ENCODE measurements at places on chromosomes 1 and 21. TPM values are rescaled to one million over a fixed set of nuclear protein-coding genes. Genes with fewer than 3 reads are reported as not detected.

GRCh38 chr1:232682248-232682647 is 52.3 kb upstream of the SIPA1L2 start:
- DNase-seq = no peak

- DNase-seq = no peak
These were observed 642.7 kb downstream of the NPHP4 start for GRCh38 chr1:5349526-5349925.

Gene TSSK3
- 0.41 TPM for total RNA-seq

- DNase-seq = no peak
These were observed 55.0 kb upstream of the SERBP1 start for GRCh38 chr1:67485046-67485811.

DNA sequence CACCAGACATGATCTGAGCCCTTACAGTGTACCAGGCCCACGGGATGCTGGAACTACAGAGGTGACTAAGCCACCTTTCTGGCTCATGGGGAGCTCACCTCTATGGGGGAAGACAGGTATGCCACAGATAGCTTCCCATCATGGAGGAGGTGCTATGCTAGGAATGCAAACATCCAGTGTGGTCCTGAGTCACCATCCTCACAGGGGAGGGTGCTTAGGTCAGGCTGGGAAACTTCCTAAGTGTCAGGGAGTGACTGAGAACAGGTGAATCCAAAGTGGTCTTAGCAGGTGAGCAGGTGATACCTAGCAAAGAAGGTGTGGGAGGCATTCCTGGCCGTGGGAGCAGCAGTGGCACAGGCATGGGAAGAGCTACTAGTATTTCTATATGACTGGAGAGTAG is 8.6 kb upstream of the RASSF5 start:
- DNase-seq = no peak

DNA sequence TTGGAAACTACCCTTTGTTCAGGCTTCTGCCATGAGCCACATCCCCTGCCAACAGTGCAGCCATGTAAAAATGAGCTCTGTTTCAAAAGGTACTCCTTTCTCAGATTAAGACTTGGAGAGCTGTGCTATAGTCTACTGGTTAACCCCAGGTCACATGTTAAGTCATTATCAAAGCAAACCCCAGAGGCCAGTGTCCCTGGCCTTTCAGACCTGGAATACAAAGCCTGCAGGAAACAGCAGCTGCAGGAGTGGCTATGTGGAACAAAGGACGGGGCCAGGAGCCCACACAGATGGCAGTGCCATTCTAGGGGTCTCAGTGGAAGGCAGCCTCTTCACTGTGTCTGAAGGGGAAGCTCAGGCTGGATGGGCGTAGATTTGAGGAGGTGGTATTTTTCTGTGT is 6.7 kb downstream of the ZNF496 start:
- no peak for DNase-seq

Gene ADGRL4
- total RNA-seq = 1.2 TPM

DNA sequence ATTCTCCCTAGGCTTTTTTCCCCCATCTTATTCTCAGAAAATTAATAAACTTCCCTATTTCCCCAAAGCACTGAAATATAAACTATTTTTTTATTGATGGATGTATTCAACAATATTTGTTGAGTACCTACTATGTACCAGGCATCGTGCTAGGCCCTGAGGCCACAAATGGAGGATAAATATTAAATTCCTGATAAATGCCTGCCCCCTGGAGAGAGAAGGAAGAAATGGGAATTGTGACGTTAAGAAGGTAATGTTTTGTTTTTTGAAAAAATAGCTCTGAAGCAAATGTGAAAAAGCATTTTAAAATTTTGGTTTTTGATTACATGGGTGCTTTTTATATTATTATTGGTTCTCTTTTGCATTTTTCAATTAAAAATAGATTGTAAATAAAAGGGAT is 60.5 kb upstream of the DPT start:
- DNase-seq = no peak

- no peak for DNase-seq
These were observed 357.5 kb upstream of the RUNX1 start for GRCh38 chr21:35406635-35407034.

Gene CD1C
- total RNA-seq = under 0.01 TPM

Gene ETV3L
- under 0.01 TPM for total RNA-seq

Gene LCE1F
- not detected for total RNA-seq

- DNase-seq = no peak
These were observed 1169.2 kb upstream of the B3GALT2 start for GRCh38 chr1:194355488-194356106.

GRCh38 chr1:226700861-226701260 is 38.2 kb downstream of the ITPKB start:
- DNase-seq = no peak

Gene LRRC38
- not detected for total RNA-seq

Gene PHLDA3
- total RNA-seq = 5.7 TPM

DNA sequence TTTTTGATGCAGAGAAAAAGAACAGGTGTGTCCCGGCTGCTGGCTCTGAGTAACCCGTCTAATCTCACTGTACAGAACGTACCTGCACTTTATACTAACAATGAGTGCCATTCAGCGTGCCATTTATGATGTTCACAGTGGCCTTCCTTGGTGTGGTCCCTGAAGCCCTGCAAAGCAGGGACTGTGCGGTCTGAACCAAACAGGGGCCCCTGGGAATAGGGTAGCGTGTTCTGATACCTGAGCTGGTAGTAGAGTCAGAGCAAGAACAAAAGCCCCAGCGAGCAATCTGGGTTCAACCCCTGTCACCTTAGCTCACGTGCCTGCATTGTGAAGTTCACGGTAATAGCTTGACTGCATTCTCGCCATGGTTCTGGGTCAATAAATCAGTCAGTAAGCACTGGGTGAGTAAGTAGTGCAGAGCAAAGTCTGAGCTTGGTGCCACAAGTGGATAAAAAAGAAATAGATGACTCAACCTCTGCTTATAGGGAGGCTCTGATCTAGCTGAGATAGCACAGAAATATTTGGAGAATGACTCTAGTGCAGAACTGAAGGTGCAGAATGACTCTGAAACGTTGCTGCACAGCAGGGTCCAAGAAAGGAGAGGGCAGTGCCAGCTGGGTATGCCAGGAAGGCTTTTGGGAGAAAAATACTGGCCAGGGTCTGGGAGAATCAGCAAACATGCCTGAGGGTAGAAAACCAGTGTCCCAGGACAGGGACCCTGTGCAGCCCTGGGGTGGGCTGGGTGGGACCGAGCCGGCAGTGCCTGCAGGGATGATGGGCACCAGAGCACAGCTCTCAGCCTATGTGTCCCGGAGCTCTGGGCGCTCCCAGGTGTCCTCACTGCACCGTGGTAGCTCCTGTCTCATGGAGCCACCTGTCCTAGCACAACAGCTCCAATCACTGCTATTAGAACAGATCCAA is 125.9 kb downstream of the RHOU start:
- no peak for DNase-seq

- DNase-seq = no peak
These were observed 4.9 kb upstream of the COL6A2 start for GRCh38 chr21:46092811-46093667.

DNA sequence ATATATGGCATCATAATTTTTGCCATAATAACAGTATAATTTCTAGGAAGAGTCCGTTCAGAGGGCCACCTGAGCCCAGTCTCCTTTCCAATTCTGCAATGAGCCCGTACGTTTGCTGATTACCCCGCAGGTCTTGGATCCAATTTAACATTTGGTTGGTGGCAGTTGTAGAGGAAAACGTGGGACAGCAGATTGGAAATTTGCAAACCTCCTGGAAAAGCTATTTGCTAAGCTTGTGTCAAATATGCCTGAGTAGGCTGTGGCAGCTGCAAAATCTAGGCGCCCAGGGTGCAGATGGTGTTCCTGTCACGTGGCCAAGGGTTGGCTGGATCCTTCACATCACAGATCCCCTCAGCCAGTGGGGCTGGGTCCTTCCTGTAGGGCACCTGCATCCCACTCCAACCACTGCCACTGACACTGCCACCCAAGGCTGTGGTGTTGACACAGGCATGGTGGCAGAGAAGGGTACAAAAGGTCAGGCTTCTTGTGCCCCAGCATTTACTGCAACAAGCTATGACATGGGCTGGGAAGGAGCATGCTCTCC is 174.8 kb upstream of the SYT6 start:
- DNase-seq = no peak

DNA sequence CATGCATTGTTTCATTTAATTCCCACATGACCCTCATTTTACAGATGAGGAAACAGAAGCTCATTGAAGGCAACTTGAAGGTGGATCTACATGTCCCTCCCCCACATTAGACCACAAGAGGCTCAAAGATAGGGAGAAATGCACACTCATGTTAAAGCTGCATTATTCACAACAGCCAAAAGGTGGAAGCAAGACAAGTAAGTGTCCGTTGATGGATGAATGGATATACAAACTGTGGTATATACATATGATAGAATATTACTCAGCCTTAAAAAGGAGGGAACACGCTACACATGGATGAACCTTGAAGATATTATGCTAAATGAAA is 149.7 kb upstream of the JUN start:
- no peak for DNase-seq

GRCh38 chr1:23174426-23175110 is 5.9 kb upstream of the LUZP1 start:
- no peak for DNase-seq

Gene PTPN7
- not detected for total RNA-seq

Gene CFAP45
- under 0.01 TPM for total RNA-seq

DNA sequence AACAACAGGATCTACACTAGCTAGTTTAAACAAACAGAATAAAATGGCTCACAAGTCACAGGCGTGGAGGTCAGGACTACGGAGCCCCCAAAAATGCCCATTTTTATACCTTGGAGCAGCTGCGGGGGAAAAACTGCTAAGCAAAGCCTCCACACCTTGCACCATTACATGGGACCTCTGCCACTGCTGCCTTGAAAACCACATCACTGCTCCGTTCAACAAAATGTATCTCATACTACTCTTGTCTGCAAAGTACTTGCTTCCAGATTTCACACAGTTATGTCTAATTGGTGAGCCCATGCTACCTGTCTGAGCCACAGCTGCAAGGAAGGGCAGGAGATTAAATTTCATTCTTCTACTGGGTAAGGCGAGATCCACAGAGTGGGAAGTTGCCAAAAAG is 24.4 kb downstream of the MRPL39 start:
- DNase-seq = no peak

DNA sequence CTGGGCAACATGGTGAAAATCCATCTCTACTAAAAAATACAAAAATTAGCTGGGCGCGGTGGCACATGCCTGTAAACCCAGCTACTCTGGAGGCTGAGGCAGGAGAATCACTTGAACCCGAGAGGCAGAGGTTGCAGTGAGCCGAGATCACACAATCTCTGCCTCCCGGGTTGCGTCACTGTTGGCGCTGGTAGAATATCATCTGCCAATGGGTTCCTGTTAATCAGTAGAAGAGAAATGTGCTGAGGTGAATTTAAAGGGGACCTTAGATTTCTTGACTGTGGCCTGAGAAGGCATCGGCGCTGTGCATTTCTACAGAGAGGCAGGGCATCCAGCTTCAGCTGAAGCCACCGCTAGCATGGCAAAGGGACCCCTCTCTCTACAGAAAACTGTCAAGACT is 68.0 kb downstream of the TGFB2 start:
- no peak for DNase-seq

- DNase-seq = no peak
These were observed 2.4 kb upstream of the PRAMEF18 start for GRCh38 chr1:13228343-13228781.

DNA sequence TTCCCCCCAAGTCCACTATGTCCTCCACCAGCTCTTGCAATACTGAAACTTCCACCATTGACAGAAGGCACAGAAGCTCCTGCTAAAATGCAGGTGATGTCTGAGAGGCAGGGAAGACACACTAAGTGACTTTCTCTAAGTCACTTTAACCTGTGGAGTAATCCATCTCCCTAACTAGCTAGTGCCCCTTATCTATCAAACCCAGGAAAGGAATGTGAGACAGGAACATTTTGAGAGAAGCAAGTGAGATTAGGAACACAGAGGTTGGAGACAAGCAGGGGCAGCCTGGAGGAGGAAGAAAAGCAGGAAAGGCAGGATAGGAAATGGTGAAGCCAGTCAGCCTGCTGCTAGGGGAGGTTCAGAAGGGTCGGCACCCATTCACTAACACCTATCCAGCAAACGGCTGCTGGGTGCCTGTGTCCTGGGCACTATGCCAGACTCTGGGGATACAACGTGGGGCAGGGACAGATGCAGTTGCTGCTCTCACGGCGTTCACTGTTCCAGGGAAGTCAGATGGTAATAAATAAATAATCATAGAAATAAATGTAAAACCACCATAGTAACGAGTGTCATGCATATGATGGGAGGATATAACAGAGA is 7.0 kb downstream of the GPA33 start:
- DNase-seq = no peak

DNA sequence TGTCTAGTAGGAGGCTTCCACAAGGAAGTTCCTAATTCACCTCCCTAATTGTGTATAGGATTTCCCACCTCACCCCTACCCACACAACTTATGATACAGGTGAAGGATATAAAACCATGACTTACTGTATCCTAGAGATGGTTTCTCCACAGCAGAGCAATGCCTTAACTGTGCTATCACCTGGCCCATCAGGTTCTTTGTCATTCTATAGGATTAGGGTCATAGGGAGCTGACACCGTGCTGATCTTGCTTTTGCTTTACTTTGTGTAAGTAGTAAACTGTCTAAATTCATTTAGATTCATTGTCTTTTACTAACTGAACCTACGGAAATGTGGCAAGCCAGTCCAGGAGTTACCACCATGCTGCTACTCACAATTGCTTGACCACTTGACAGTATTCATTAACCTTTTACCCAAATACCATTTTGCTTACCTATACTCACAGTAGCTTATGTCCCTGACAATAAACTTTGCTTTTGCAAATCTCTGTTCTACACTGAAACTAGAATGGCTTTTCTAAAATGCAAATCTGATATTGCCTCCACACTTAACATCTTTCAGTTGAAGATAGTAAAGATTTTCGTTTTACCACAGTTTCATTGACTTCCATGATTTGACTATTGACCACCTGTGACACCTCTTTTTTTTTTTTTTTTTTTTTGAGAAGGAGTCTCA is 147.6 kb downstream of the IFI44 start:
- DNase-seq = no peak

Gene GBP6
- under 0.01 TPM for total RNA-seq

GRCh38 chr1:214440219-214440965 is 111.0 kb downstream of the PTPN14 start:
- DNase-seq = no peak

Data from frontal cortex (tissue), 4 donors.